ENCODE measurements at places on chromosomes 4 and X.

DNA sequence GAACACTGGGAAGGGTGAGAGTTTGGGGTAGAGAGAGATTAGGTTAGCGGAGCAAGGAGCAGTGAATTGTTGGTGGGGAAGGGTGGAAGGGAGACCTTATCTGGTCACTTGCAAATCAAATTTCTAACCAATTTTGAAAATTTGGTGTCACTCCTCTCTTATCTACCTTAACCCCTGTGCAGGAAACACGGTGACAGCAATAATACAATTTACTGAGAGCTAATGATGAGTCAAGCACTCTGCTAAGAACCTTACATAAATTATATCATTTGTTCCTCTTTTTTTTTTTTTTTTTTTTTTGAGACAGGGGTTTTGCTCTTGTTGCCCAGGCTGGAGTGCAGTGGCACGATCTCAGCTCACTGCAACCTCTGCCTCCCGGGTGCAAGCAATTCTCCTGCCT, 116.4 kb downstream of the C4orf51 start:
- DNase-seq = no peak

DNA sequence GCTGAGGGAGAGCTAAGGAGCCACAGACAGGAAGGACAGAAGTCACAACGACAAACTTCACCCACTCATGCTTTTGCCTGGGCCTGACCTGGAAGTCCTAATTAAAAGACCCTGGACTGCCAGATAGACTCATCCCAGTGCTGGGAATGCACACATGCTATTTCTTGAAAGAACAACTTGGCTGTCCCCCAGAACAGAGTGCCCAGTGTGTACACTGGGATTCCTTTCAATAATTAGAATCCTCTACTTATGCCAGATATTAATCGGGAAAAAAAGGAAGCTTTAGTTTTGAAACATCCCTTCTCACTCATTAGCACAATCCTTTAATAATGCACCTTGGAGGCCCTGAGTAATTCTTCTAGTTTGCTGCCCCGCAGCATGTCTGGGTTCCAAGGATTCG, 3.4 kb downstream of the HOPX start:
- DNase-seq = no peak

DNA sequence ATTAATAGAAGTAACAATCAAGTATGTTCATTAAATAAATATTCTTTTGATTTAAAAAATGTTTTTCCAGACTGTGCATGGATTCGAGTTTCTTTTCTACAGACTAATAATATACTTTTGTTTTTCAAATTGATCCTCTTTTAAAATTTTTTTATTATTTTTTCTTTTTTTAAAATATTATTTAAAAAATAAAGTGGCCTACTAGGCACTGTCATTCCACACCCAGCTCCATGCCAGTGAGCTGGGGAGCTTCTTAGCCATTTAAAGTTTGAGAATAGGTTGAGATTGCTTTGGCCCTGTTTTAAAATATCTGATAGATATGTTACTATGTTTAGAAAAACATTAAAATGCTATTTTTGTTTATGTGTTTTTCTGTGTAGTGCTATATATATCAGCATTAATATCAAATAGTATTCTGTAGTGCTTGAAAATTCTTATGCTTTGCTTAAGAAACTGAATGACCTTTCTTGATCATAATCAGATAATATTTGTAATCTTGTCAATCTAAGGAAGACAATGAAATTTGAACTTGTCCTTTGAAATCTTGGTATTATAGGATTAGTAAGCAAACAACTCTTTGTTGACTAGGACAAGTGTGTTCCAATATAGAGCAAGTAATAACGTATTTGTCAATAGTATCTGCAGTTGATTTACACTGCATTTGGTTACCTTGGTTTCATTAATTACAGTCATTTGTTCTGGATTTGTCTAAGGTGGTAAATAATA, 12.6 kb downstream of the PCDH10 start:
- no peak for DNase-seq

DNA sequence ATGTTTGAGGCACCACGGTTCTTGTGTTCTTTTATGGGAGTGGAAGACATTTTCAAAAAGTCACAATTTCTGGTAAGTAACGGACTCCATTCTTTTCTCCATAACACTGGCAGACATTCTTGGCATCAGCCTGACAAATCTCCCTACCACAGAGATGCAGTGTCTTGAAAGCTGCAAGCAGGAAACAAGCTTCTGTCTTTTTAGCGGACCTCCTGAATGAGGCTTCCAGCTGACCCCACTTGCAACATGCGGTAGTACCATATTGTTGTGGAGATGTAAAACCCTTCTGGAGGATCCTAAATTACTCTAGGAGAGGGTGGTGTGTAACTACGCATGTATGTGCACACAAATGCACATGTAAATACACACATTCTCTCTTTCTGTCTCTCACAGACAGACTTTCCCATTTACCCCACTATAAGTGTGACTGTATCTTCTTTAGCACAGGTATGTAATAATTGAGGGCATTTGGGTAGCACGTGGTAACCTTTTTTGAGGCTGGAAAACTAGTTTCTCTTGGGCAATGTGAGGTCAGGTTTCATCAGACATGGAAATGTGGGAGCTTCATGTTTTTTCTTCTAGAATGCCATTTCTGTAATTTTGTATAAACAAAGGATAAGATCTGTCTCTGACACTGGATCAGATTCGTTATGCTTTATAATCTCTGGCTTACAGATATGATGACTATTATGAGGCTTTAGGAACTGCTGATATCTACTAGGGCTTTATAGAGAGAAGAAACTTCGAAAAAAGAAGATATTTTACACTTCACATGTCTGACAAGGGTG, 130.1 kb downstream of the MGST2 start:
- DNase-seq = no peak

DNA sequence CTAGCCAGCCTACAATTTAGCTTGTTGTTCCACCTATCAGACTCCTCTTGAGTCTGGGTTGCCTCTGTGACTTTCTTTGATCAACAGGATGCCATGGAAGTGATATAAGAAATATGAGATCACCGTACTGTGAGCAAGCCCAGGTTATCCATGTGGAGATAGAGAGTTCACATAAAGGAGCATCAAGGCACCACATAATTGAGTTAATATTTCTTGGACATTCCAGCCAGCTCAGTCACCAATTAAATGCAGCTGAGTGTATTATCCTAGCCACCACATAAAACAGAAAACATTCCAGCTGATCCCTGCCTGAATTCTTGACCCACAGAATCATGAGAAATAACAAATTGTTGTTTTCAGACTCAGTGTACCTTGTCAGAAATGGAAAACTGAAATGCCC, 253.6 kb downstream of the PPP1R2C start:
- DNase-seq = no peak

DNA sequence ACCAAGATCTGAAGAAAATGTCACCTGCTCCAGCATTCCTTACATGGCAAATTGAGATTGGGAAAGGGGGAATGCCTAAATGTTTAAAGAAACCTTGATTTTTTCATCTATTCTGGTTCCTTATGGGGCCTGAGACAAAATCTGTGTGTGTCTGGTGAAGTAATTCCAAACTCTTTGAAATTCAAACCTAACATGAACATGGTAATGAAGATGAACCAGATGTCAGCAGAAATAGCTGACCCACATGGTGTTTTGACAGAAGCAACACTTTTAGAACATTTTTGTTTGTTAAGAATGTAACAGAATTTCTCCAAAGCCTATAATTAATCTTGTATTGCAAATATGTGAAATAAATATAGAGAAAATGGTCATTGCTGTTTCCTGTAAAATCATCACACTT, 133.0 kb downstream of the PARM1 start:
- DNase-seq = no peak

- no peak for DNase-seq
Observed at GRCh38 chrX:2665387-2666304, 25.4 kb upstream of the CD99 start.

DNA sequence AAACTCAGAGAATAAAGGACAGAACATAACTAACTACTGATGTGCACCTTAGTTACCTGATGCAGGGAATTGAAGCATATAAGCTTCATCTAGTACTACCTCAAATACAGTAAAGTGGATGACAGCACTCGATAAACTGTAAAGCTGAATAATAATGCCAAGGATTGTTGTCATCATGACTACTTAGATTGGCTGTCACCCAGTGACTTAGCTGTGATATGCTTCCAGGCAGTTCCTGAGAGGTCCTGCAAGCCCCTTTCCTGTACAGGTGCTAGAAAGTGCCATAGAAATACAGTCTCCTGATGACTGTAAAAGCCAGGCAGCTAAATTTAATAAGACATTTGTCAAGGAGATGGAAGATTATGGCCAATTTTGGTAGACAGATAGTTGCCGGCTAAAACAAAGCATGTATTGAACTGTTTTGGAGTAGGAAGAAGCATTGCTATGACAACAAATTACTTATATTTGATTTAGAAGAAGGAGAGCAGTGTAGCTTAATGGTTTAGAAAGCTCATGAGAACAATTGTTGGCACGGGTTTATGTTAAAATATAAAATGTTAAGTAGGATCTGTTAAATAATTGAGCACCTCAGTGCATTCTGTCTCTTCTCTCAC, 29.7 kb downstream of the TMEM164 start:
- DNase-seq = no peak

GRCh38 chr4:7121174-7121573, 53.3 kb upstream of the GRPEL1 start:
- no peak for DNase-seq

GRCh38 chrX:3738509-3738908, 25.1 kb upstream of the PRKX start:
- no peak for DNase-seq
